ENCODE measurements at places on chromosomes 3 and 15. TPM values are rescaled to one million over a fixed set of nuclear protein-coding genes. Genes with fewer than 3 reads are reported as not detected.

- DNase-seq, result no peak
Observed at GRCh38 chr3:196141866-196142201, 59.9 kb upstream of the TFRC start.

The P2RY13 gene
- 2.3 TPM for total RNA-seq

The RGMA gene
- total RNA-seq, result 3.4 TPM

The MCF2L2 gene
- 3.6 TPM for total RNA-seq

All from urinary bladder (tissue), 4 donors.